NCI-H510A treated with DMSO at 0.1 percent for 48 hours (cell line): ENCODE measurements at places on chromosomes 6 and 20.

GRCh38 chr20:41475503-41475902 lies 108.9 kb upstream of the EMILIN3 start:
- no peak for DNase-seq

GRCh38 chr20:17762873-17763557 lies 63.2 kb downstream of the BANF2 start:
- DNase-seq: no peak

GRCh38 chr20:17014217-17014616 lies 212.6 kb upstream of the PCSK2 start:
- no peak for DNase-seq

DNA sequence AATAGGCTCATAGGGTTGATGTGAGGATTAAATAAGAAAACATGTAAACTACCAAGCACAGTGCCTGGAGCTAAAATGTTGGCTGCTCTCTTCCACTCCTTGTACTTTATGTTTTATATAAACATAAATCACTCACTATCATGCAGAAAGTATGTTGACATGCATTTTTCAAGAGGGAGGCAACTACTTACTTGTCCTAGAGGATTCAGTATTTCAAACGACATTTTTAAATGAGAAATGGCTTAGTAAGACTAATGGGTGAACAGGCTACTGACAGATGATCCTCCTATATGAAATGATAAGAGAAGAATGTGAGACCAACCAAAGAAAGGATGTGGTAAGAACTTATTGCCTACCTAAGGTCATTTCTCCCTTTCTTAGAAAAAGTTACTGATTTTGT lies 21.0 kb downstream of the LATS1 start:
- DNase-seq: no peak

- DNase-seq: no peak
These were observed 169.1 kb upstream of the CDYL start for GRCh38 chr6:4606821-4607704.

DNA sequence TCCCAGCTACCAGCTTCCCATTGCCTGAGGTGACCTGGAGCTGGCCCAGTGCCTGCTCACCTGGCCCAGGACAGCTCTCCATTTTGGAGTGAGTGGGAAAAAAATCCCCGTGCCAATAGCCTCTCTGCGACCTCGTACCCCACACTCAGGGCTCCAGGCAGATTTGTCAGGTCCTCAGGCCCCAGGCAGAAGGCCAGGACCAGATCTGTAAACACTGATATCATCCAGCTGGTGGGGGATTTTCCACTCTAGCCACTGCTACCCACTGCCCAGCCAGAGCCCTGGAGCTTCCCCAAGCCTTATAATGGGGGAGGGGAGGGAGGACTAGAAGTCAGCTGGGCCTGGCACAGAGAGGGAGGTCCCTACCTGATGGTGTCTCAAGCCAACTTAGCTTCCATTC lies 1.3 kb upstream of the PGC start:
- DNase-seq: no peak

- DNase-seq: no peak
These were observed 16.9 kb downstream of the SPDEF start for GRCh38 chr6:34539181-34539580.

- DNase-seq: no peak
These were observed 94.0 kb upstream of the HIVEP1 start for GRCh38 chr6:11917951-11918738.

DNA sequence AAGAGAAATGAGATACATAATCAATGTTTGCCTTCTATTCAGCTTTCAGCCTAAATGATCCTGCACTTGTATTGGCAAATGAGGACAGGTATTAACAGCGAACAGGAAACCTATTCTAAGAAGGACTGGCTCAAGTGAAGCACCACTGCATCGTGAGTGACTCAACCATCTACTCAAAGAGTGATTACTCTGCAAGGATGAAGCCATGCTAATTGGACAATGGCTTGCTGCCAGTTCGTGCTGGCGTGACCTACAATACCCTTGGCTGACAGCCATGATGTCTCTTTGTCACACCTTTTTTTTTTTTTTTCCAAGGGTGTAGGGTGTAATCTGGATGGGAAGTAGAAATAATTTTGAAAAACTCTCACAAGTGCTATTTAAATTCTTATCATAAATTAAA lies 104.9 kb downstream of the GJA10 start:
- DNase-seq: peak; percentile 81

DNA sequence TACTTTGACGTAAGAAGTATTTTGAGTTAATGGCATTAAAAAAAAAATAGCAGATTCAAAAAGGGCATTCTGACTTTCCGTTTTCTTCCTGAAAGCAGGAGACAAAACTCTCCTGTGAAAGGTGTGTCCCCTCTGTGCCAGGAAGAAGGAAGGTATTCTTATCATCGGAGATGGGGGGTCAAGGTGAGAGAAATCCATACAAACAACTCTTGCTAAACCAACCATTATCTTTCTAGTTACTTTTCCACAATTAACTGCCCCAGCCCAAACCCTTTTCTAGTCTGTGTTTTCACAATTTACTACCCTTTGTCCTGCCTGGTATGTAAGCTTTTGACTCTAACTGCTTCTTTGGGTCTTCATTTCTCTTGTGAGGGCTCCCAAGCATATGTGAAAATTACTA lies 717.3 kb downstream of the EPM2A start:
- DNase-seq: no peak

GRCh38 chr6:156021746-156022396 lies 566.2 kb upstream of the NOX3 start:
- DNase-seq: no peak

- DNase-seq: no peak
These were observed 596.1 kb upstream of the NRSN1 start for GRCh38 chr6:23529902-23530301.
